ENCODE measurements at places on chromosomes 13 and 19.

- no peak for DNase-seq
These were observed 24.5 kb upstream of the CEACAM8 start for GRCh38 chr19:42619271-42619670.

- no peak for DNase-seq
These were observed 4.1 kb downstream of the IRS2 start for GRCh38 chr13:109782066-109782822.

DNA sequence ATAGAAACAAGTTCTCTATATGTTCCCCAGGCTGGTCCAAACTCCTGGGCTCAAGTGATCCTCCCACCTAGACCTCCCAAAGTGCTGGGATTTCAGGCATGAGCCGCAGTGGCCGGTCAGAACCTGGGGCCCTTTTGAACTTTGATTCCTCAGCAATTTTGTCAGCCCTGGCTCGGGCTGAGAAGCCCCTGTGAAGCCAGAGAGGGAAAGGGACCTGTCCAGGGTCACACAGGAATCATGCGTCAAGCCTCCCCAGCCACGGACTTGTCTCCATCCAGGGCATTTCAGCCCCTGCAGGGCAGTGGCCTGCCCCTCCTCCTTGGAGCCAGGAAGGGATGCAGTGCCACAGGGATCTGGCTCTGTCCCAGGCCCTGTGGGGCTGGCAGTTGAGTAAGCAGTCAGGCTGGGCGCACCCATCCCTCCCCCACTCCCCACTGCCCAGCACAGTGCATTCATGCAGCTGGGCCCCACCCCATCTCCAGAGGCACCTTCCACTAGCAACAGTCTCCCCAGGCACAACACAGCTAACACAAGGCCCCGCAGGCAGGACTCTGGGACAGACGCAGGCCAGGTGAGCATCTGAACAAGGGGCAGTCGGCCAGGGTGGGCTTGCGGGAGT, at the start of gene CAPS:
Gene CAPS (plus strand): TSS at position 516 of the 619 bp plus-strand sequence. CDS start 153 bp downstream, outside the sequence.
- no peak for DNase-seq

DNA sequence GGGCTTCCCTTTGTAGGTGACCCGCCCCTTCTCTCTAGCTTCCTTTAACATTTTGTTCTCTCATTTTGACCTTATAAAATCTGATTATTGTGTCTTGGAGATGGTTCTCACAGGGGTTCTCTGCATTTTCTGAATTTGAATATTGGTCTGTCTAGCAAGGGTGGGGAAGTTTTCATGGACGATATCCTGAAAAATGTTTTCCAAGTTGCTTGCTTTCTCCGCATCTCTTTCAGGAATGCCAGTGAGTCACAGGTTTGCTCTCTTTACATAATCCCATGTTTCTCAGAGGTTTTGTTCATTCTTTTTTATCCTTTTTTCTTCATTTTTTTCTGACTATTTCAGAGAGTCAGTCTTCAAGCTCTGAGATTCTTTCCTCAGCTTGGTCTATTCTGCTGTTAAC, 53.6 kb downstream of the POSTN start:
- no peak for DNase-seq

DNA sequence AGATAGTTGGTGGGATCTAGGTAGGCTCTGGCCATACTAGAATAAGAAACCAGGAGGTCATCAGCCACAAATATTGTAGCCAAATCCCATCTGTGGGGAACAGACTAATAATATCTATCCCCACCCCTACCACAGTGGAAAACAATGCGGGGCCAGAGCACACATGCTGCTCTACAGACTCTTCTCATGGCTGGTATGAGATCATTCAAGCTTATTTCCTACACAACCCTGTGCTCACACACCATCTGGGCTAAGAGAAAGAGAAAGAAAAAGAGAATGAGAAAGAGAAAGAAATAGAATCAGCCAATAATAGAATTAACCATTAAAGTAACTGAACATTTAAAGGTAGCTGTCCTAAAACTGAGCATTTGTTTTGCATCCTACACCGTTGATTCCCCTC, 1268.4 kb upstream of the SPRY2 start:
- no peak for DNase-seq

DNA sequence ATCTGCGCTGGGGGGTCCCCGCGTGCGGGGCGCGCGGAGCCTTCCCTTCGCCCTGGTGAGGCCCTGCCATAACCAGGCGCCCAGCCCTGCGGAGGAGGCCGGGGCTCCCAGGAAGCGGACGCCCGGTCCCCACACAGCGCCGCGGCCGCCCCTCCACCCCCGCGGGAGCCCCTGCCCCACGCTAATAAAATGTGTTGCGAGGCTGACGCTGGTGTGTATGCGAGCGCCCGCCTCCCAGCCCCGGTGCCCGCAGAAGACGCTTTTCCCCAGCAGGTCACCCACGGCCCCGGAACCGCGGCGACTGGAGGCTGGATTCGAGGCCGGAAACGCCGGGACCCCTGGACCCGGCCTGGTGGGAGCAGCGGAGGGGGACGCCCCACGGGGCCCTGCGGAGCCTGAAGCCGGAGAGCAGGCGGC, 12.1 kb upstream of the CDC34 start:
- DNase-seq: no peak

DNA sequence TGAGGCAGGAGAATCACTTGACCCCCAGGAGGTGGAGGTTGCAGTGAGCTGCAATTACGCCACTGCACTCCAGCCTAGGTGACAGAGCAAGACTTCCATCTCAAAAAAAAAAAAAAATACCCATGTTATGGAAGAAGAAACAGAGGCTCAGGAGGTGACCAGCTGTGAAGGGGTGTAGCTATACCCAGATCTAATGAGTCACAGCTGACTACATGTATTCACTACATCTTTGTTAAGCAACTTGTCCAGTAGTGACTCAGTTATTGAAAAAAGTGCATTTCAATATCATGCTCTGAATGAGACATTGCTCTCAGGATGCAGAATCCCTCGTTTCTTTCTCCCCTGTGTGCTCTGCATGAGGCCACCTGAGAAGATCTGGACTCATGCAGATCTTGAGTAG, 16.1 kb upstream of the SPART start:
- DNase-seq: no peak

- DNase-seq: no peak
These were observed 13.4 kb upstream of the WDR18 start for GRCh38 chr19:970695-971094.

DNA sequence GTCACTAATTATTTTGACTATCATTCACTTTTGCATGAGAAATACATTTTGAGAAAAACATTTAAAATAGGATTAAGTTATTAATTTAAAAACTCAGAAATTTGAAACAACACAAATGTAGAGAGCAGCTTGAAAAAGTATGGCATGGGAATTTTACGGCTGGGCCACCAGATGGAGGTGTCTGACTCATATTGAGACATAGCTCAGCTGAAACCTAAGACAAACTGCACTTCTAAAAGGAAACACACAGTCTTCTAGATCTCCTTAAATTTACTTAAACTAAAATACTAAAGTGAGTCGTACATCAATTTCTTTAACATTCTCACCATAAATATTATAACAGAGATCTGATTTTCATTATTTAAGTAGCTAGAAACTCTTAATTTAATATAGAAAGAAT, 41.9 kb upstream of the POSTN start:
- DNase-seq: no peak

GRCh38 chr19:788983-789700, 8.1 kb upstream of the PTBP1 start:
- no peak for DNase-seq

DNA sequence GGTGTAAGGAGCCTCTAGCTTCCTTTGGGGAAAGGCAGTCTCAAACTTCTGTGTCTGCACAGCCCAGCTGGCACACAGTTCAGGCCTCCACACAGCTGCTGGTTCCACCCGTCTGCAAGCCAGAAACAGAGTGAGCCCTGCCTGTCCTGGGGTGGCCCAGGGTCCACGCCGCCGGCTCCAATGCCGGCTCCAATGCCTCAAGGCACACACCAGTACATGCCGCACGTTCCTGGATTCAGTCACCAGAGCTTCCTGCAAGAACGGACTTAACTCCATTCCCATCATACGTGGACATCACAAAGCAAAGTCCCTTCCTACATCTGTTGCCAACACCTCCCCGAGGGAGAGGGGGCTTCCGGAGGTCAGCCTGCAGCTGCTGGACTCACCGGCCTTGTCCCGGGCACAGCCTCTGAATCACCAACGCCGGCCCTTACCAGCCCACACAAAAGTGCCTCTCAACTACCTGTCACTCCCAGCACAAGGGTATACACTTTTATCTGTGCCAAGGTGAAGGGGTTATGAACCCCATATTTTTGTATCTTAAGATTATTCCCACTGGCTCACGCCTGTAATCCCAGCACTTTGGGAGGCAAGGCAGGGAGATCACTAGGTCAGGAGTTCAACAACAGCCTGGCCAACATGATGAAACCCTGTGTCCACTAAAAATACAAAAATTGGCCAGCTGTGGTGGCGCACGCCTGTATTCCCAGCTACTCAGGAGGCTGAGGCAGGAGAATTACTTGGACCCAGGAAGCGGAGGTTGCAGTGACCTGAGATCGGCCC, 8.5 kb downstream of the SH3GL1 start:
- DNase-seq: no peak

DNA sequence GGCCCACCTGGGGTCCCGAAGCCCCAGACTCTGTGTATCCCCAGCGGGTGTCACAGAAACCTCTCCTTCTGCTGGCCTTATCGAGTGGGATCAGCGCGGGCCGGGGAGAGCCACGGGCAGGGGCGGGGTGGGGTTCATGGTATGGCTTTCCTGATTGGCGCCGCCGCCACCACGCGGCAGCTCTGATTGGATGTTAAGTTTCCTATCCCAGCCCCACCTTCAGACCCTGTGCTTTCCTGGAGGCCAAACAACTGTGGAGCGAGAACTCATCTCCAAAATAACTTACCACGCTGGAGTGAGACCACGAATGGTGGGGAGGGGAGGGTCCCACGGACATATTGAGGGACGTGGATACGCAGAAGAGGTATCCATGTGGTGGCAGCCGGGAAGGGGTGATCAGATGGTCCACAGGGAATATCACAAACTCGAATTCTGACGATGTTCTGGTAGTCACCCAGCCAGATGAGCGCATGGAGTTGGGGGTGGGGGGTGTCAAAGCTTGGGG, 1.0 kb upstream of the ICAM5 start:
- DNase-seq: no peak

- peak; percentile 94 for DNase-seq
These were observed 192.6 kb downstream of the KATNAL1 start for GRCh38 chr13:30114571-30115256.

DNA sequence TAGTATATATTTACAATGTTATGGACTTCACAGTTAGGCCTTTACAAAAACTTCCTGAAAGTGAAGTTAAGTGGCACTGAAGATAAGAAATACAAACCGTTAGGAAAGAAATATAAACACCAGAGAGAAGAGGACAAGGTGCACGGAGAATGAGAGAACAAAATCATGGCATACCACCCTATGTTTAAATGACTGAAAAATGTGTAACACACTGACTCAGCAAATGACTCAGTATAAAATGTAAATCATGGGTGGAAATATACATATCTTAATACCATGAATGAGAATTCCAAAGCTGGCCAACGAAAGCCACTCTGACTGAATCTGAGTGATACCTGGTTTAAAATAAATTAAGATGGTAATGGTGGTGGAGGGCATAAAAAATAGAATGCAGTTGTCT, 260.8 kb downstream of the DNAJC15 start:
- DNase-seq: no peak

DNA sequence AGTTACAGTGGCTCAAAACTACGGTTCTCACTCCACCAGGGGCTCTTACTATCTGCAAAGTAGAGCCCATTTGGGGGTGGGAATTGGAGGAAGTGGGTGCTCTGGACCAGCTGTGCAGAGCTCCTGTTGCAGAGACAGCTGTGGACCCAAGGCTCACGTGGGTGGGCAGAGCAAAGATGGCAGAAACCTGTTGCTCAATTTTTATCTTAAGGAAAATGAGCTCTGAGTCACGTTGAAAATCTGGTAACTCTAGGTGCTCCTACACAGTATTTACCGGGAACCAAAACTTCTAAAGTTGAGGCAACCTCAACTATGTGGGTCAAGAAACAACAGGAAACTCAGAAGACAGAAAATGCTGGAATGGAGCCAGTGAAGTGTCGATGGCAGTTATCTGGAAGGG, 30.2 kb upstream of the SLC15A1 start:
- no peak for DNase-seq

GRCh38 chr13:85549819-85550218, 249.4 kb downstream of the SLITRK6 start:
- DNase-seq: no peak

GRCh38 chr19:29665826-29666577, 741 bp downstream of the PLEKHF1 start:
- no peak for DNase-seq

DNA sequence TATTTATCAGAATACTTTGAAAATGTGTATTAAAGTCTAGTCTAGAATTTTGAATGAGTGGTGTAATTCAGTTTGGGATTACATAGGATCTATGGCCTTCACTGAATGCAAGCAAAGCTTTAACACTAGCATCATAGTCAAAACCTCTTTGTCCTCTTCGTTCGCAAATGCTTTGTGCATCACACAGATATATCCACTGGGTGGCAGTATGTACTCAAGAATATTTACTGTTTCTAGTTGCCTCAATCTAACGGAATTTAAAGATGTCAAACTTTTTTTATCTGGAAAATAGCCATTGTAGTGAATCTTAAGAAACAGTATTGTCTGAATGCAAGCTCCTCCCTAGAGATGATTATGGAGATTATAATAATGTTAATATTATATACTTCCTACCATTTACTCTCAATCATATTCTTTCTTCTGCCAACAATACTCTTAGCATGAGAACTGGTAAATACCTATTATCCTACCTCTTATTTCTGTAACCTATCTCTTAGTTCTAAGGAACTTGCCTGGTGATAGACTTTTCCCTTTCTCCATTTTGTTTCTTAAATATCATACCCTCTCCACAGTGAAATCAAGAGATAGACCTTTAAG, 25.8 kb downstream of the LACC1 start:
- peak; percentile 25 for DNase-seq

DNA sequence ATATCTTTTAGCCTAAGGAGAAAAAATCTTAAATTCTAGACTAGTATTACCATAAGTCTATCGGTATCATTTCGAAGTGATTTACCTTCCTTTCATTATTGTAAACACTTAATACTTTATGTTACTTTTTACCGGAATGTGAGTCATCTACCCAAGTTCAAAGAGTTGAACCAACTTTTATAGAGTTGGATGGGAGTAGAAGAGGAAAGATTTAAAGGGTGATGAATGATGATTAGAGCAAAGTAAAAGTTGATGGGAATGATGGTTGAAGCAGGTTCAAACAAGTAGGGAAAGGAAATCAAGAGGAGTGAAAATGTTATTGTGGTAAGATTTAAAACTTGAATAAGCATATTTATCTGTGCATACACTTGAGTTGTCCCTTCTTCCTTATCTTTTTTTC, 11.3 kb upstream of the LPAR6 start:
- DNase-seq: no peak

GRCh38 chr13:60164234-60164889, 634 bp upstream of the DIAPH3 start:
- no peak for DNase-seq

DNA sequence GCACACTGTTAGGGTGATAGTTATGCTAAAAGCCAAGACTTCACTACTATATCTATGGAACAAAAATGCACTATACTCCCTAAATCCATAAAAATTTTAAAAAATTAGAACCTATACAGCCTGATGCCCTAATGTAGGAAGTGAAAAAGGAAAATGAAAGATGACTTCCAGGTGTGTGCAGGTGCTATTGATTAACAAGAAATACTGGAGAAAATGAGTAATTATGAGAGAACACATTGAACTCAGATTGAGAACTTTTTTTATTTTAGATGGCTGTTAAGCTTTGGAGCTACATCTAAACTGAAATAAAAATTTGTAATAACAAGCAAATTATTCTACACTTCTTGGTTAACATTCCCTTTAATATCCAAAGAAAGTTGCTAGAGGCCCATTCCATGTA, 1015.7 kb downstream of the PCDH9 start:
- no peak for DNase-seq

Data from activated T-cell treated with anti-CD3 and anti-CD28 coated beads for 4 hours (primary cell).